Fibroblast of gingiva (primary cell): ENCODE measurements at places on chromosomes 1 and 21.

- no peak for DNase-seq
Measured at GRCh38 chr1:14220811-14221210, 377.7 kb upstream of the KAZN start.

GRCh38 chr21:32710069-32710784 is 17.6 kb downstream of the SYNJ1 start:
- DNase-seq, result no peak

DNA sequence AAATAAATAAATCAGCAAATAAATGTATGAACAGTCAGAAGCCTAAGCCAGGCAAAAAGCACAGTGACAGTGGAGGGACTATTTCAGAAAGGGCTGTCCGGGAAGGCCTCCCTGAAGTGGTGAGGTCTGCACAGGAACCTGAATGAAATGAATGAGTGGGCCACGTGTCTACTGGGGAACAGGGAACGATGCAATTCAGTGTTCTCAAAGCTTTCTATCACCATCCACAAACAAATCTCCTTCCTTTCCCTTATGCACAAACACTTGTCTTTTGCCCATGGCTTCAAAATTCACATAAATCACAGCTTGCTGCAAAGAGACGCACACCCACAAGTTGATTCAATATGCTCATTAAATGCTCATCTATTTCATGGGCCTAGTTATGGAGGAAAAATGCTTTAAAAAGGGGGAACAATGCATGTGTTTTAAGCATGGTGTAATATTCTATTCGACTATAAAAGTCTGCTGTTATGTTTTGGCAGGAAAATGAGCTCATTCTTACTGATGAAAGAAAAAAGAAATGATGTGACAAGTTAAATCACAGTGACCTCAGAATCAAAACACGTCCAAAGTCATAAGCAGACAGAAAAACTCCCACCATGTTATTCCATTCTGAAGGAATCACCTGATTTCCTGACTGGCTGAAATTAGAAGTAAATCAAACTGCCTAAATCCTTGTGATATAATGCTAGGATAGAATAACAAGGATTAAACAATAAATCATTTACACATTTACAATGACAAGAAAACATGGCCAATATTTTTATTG is 21.6 kb downstream of the URB1 start:
- no peak for DNase-seq

GRCh38 chr21:14762327-14762726 is 216.2 kb upstream of the SAMSN1 start:
- no peak for DNase-seq

DNA sequence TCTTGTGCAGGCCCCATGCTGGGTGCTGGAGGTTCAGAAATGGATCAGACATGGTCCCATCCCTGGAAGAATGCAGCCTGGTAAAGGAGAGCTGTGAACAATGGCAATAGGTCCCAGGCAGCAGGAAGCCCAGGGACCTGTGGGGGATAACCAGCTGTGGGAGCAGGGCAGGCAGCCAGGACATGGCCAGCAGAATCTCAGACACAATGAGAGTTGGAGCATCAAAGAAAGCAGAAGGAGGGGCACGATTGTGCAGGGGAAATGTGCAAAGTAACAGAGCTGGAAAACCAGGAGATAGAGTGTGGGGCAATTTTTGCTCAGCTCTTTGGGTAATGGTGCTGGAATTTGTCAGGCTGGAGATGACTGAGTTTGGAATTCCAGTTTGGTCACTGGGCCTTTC is 44.3 kb downstream of the C8B start:
- no peak for DNase-seq

- no peak for DNase-seq
Measured at GRCh38 chr1:112284796-112285195, 111.2 kb upstream of the CTTNBP2NL start.

GRCh38 chr1:25774921-25775771 is 24.8 kb upstream of the SELENON start:
- DNase-seq, result no peak

DNA sequence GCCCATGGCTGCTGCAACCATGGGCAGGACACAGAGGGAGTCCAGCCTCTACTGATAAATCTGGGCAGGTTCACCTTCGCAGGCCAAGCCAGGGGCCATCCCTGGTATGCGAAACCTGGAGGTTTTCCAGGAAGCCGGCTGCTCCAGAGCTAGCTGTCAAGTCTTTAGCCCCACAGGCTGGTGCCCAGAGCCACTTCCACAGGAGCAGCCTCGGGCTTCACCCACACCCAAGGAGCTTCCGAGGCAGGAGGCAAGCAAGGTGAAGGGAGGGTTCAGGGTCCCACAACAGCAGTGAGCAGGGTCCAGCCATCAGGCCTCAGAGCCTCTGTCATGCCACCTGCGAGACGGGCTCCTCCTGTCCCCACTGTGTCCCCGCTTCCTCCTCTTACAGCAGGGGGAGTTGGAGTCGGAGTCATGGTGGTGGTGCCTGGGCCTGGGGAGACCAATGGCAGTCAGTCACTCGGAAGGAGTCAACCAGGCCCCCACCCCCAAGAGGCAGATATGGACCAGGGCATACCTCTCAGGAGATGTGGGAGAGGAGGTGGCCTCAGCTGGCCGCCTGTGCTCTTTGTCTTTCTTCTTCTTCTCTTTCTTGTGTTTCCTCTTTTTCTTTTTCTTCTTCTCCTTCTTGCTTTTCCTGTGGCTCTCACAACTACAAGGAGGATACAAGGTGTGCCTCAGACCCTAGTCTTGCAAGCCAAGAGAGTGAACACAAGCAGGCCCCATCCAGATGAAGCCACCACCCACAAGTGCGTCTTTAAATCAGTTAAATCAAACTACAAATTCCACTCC is 2.1 kb downstream of the C1orf35 start:
- DNase-seq, result no peak

GRCh38 chr1:88802404-88802803 is 89.0 kb downstream of the GTF2B start:
- no peak for DNase-seq

- DNase-seq, result no peak
Measured at GRCh38 chr1:15802234-15802965, 5.0 kb downstream of the UQCRHL start.

GRCh38 chr1:19087737-19088594 is 122.1 kb downstream of the UBR4 start:
- no peak for DNase-seq

- DNase-seq, result no peak
Measured at GRCh38 chr1:201673915-201674314, 135.0 kb downstream of the NAV1 start.

- no peak for DNase-seq
Measured at GRCh38 chr1:53296117-53296749, 31.6 kb downstream of the LRP8 start.

DNA sequence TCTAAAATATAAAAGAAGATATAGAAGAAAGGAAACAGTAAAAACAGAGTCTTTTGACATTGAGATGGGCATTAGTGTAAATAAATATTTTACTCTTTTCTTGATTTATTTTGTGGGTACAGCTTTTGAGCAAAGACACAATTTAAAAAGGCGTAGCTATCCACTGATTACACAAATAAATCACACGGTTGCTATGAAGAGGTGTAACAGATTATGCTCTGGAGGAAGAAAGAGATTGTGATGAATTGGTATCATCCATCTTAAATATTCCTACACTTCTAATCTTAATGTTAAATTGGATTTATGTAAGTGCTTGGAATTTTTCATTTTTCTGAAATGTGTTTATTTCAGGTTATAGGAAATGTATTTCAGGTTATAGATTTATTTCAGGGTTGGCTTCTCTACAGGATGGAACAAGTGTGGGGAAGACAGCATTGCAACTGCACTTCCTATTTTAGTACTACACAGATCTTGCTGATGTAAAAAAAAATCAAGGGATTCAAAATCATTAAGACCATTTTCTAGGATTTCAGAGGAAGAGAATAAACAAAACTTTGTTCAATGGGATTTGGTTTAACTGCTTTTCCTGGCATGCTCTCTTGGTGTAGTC is 15.3 kb downstream of the XCL1 start:
- no peak for DNase-seq

DNA sequence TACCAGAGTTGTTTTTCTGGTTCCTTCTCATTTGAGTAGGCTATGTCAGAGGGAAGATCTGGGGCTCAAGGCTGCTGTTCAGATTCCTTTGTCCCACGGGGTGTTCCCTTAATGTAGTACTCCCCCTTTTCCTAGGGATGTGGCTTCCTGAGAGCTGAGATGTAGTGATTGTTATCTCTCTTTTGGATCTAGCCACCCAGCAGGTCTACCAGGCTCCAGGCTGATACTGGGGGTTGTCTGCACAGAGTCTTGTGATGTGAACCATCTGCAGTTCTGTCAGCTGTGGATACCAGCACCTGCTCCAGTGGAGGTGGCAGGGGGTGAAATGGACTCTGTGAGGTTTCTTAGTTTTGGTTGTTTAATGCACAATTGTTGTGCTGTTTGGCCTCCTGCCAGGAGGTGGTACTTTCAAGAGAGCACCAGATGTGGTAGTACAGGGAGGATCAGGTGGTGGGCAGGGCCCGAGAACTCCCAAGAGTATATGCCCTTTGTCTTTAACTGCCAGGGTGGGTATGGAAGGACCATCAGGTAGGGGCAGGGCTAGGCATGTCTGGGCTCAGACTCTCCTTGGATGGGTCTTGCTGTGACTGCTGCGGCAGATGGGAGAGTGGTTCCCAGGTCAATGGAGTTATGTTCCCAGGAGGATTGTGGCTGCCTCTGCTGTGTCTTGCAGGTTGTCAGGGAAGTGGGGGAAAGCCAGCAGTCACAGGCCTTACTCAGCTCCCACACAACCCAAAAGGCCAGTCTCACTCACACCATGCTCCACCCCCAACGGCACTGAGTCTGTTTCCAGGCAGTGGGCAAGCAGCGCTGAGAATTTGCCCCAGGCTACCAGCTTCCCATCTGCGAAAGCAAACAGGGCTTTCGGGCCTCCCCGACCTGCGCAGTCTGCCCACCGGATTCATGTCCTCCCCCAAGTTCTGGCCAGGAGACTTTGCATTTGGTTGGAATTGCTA is 64.2 kb downstream of the SERINC2 start:
- no peak for DNase-seq
